ENCODE measurements at places on chromosomes 12 and 14. TPM values are rescaled to one million over a fixed set of nuclear protein-coding genes. Genes with fewer than 3 reads are reported as not detected.

GRCh38 chr12:88306471-88307069, 164.5 kb downstream of the TMTC3 start:
- no peak for DNase-seq

DNA sequence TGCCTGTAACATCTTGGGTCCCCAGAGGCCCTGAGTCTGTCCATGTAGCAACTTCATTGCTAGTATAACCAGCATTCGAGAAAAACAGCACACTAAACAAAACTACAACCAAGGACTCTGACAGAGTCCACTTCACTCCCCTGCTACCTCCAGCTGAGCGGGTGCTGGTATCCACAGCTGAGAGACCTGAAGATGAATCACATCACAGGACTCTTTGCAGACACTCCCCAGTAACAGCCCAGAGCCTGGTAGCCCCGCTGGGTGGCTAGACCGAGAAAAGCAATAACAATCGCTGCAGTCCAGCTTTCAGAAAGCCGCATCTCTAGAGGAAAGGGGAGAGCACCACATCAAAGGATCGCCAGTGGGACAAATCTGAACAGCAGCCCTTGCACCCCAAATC, 9.0 kb upstream of the IQSEC3 start:
- no peak for DNase-seq

GRCh38 chr12:31813305-31813704, 84.5 kb upstream of the AMN1 start:
- DNase-seq = no peak

DNA sequence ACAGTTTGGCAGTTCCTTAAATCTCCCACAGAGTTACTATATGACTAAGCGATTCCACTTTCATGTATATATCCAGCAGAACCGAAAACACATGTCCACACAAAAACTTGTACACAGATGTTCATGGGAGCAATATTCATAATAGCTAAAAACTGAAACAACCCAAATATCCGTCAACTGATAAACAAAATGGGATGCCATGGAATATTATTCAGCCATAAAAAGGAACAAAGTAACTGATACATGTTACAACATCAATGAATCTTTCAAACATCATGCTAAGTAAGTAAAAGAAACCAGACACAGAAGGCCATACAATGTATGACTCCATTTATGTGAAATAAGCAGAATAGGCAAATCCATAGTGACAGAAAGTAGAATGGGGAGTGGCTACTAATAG, 80.2 kb upstream of the GPHB5 start:
- DNase-seq = no peak

GRCh38 chr12:52689936-52690335, 9.7 kb upstream of the KRT1 start:
- no peak for DNase-seq

- DNase-seq = no peak
Observed at GRCh38 chr12:127711108-127711507, 555.9 kb upstream of the TMEM132C start.

- no peak for DNase-seq
Observed at GRCh38 chr12:111444314-111444924, 38.7 kb downstream of the SH2B3 start.

DNA sequence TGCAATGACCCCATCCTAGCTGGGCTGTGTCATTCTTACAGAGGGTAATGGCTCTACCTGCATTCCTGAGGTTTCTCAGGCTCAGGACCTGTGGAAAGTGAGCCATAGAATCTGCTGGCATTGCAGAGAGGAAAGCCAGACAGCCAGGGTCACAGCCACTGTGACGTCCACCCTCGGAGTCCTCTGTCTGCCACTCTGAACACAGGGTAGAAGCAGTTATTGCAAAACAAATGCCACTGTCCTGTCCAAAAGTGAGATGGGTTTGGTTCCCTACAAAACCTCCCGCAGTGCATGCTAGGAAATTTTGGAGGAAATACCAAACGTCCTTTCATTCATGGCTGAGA, 37.8 kb downstream of the TNFAIP2 start:
- DNase-seq = no peak

DNA sequence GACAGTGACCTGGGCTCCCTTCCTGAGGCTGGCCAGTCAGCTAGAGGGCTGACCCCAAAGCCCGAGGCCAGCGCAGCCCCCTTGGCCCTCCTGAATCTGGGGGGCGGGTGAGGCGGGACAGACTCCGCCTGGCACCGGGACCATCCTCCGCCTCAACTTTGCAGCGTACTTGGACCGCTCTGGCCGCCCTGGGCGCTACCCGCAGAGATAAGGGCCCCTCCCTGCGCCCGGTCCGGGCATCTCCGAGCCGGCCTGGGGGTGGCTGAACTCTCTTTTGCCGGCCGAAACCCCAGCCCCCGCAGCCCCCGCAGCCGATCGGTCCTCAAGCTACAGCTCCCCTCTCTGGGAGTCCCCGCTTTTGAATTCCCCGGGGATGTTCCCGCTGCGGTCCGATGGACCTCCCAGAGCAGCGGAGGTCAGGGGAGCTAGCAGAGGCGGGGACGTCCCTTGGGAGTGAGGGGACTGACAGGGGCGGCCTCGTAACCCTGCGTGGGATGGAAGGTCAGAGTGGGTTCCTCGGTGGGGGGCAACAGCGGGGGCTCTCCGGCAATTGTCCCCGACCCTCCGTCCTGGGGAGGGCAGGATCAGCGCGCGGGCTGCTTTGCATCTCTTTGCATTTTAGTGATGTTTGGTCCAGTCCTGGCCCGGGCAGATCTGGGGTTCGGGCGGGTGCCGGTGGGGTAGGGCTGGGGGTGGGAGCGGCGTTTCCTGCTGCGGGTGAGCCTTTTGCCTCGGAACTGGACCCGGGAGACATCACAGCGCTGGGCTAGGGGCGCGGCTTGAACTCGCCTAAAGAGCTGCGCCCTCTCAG, at the start of gene CRIP1:
TSS of gene CRIP1 (plus strand) at position 724 of the 811 bp plus-strand sequence. CDS start 374 bp downstream, outside the sequence.
- DNase-seq = no peak

DNA sequence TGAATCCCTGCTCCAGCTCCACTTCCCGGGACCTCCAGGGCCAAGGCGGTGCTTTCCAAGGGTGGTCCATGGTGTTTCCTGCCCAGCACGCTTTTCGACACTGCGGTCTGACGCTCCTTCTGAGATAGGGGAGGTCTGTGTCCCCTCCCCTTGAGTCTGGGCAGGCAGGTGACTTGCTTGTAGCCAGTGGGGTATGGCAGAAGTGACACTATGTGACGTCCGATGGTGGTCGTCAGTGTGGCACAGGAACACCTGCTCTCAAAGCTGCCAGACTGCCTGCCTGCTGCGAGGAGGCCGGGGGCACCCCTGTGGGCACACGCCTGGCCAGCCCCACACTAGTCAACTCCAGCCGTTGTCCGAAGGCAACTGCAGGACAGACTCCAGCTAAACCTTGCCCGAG, 16.0 kb upstream of the TRAF3 start:
- no peak for DNase-seq

GRCh38 chr14:69688299-69688649, 76.9 kb downstream of the SUSD6 start:
- no peak for DNase-seq

GRCh38 chr14:101446387-101446969, 114.8 kb upstream of the DIO3 start:
- no peak for DNase-seq

GRCh38 chr14:73402579-73402978, 55.8 kb downstream of the NUMB start:
- no peak for DNase-seq

GRCh38 chr12:19794116-19794515, 354.8 kb downstream of the AEBP2 start:
- DNase-seq = no peak

- DNase-seq = no peak
Observed at GRCh38 chr14:50233951-50234250, 2.5 kb upstream of the SOS2 start.

DNA sequence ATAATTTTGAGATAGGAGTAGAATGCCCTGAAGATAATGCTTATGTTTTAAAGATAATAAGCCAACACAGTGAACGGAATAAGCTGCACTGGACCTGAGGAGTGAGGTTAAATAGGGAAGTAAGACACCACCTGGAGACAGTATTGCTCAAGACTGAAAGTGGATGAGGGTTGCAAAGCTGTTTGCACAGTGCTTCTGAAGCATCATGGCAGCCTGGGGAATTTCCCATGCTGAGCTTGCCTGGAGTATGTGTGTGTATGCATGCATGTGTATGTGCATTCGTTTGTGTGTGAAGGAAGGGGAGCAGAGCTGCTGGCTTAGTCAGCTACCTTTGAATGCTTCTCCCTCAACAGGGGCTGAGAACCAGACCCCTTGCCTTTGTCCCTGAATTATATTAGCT, 35.8 kb downstream of the BHLHE41 start:
- no peak for DNase-seq

DNA sequence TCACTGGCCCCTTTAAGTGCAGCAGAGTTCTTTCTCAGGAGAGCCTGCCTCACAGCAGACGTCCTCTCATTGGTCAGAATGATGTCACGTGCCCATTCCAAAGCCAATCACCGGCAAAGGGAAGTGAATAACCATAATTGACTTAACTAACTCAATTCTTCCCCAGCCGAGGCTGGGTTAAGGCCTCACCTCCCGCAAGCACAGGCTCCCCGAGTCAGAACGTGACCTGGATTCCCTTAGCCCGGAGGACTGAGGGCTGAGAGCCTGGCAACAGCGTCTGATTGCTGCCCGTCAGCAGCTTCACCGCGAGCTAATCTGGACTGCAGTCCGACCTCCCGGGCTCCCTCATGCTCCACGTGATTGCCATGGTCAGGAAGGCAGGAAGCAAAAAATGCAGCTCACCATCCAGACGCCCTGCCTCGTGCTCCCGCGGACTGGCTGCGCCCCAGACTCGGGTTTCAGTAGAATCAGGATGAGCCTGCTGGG, 92.1 kb upstream of the FZD10 start:
- DNase-seq = no peak

DNA sequence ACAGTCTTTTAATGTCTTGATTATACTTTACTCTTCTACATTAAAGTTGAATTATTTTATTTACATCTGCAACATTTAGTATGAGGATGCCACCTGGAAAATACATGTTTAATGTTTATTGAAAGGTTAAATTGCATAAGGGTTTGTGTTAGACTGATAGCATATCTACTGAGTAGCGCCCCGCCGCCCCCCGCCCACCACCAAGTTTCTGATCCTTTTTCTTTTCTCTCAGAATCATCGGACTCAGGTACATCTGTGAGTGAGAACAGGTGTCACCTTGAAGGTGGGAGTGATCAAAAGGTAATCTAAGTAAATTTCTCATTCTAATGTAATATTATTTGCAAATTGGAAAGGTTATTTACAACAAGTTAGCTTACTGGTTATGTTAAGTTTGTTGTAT, 16.2 kb downstream of the MDM2 start:
- DNase-seq = no peak

DNA sequence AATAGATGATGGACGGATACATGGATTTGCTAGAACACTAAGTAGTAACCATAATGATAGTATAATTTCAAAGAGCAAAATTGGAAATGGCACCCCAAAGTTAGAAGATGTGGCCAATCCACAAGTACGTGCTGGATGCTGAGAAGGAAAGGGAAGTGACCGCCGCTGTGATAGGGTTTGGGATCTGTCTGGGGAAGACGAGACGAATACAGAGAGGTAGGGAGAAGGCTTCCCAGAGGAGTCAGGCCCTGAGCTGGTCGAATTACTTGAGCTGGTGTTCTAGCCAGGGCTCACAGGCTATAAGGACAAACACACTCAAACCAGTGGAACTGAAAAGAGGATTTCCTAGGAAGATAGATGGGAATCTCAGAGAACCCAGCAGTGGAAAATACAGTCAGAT, 9.4 kb upstream of the ACVR1B start:
- DNase-seq = no peak

DNA sequence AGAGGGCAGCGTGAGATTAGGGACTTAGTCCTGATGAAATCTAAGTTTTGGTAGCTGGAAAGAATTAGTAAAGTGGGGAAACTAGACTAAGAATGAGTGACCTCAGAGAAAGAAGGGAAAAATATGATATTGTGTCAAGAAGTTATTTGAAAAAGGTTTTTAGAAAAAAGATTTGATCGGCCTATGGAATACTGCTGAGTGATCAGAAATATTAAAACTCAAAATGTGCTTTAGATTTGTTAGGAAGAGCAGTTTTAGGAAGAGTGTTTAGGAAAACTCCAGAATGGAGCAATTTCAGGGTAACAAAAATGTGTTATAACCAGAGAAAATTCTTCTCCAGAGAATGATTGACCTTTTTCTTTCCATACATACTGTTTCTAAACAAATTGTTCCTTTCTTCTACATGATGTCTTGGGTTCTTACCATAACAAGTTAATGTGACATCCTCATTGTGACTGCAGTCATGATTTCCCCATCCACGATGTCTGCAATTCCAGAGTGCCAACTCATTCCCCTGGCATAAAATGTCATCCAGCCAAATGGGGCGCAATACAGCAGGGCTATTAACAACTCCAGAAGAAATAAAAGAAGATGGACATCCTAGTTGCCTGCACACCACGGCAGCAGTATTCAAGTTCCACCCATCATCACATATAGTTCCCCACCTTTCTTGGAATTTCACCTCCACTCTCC, 11.8 kb downstream of the CD163L1 start:
- no peak for DNase-seq

GRCh38 chr12:70883855-70884254, 36.7 kb downstream of the PTPRR start:
- no peak for DNase-seq

DNA sequence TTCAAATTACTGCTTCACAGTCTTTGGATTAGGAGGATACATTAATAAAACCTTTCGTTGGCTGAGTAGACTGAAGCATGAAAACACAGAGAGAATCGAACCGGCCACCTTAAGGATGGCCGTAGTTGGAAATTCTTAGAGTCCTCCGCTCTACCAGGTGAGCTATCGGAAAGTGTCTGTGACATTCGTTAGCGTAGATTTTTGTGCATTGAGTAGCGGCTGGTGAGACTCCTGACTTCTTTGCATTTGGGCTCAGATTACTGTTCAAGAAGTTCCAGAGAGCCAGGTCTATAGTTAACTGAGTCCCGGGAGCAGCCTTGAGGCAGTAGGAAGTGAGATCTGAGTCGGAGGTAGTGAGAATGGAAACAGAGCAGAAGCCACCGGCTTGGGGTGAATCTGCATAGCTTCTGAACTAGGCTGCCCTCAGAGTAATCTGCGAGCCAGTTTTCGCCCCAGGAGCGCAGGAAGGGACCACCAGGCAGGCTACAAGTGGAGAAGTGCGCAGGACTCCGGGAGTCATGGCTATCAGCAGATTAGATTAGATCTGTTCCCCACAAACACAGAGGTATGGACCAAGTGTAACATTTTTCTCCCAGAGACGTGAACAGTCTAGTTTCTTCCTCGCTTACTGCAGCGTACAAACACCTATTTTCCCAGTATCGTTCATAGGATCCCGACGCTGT, 11.0 kb downstream of the OR6S1 start:
- DNase-seq = no peak

- DNase-seq = no peak
Observed at GRCh38 chr12:49541911-49542505, 3.2 kb downstream of the KCNH3 start.

- DNase-seq = no peak
Observed at GRCh38 chr12:80632835-80633234, 74.6 kb upstream of the MYF6 start.

OTOGL gene
- 0.10 TPM for polyA plus RNA-seq

GPRC5D gene
- polyA plus RNA-seq = not detected

PRB2 gene
- not detected for polyA plus RNA-seq

SLC6A15 gene
- polyA plus RNA-seq = 0.01 TPM

SLC38A4 gene
- polyA plus RNA-seq = 7.4 TPM

NINJ2 gene
- polyA plus RNA-seq = 0.32 TPM

FOXG1 gene
- polyA plus RNA-seq = not detected

AKAP3 gene
- 0.98 TPM for polyA plus RNA-seq

RGS6 gene
- not detected for polyA plus RNA-seq

PLBD1 gene
- 0.38 TPM for polyA plus RNA-seq

RNASE3 gene
- polyA plus RNA-seq = not detected

GIT2 gene
- 49.0 TPM for polyA plus RNA-seq

LRRC9 gene
- not detected for polyA plus RNA-seq

NTS gene
- not detected for polyA plus RNA-seq

MFAP5 gene
- 172 TPM for polyA plus RNA-seq

MUCL1 gene
- polyA plus RNA-seq = not detected

OR6J1 gene
- polyA plus RNA-seq = not detected
